IMR-90 (cell line): ENCODE measurements at places on chromosomes 16 and 17.

GRCh38 chr16:78105517-78105916 lies 6.1 kb downstream of the WWOX start:
- DNase-seq: no peak

- no peak for DNase-seq
These were observed 60.4 kb downstream of the ZFHX3 start for GRCh38 chr16:72987480-72987901.

- peak; percentile 4 for DNase-seq
These were observed 104.7 kb downstream of the MRM1 start for GRCh38 chr17:36705874-36706731.

- DNase-seq: no peak
These were observed 155.3 kb downstream of the RGS9 start for GRCh38 chr17:65292430-65292829.

GRCh38 chr16:88131256-88131655 lies 180.0 kb downstream of the BANP start:
- no peak for DNase-seq

- no peak for DNase-seq
These were observed 3.0 kb downstream of the ICAM2 start for GRCh38 chr17:64017381-64017980.

- no peak for DNase-seq
These were observed 128.2 kb downstream of the HS3ST3B1 start for GRCh38 chr17:14429084-14429483.

- no peak for DNase-seq
These were observed 1.1 kb upstream of the SLC16A5 start for GRCh38 chr17:75086496-75087181.

DNA sequence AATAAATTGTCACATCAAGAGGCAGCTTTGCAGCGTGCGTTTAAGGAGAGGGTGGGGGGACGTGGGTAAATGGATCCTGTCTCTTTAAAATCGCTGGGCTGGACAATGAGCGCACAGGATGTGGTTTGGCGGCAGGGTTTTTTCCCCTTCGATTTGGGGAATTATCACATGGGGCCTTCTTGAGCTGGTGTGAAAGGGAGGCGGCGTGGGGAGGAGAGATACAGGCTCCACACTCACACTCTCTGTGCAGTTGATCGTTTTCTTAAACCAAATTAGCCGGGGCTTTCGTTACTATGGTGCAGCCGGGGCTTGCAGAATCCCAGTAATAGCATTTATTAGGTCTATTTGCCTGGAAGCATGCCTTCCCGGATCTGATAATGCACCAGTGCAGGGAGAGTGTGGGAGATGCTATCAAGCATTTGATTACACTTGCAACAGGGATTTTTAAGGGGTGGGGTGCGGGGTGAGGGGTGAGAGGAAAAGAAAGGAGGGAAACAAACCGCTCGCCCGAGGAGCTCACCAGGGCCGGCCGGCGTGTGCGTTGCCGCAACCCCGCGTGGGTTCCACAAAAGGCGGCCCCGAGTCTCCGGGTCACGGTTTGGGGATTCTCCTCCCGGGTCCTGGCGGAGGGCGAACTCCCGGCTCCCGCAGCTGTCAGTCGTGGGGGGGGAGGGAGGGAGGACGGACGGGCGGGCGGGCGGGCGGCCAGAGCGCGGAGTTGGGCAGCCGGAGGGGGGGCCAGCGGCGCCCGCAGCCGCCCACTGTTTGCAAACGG lies 58.8 kb upstream of the GSE1 start:
- peak; percentile 80 for DNase-seq

DNA sequence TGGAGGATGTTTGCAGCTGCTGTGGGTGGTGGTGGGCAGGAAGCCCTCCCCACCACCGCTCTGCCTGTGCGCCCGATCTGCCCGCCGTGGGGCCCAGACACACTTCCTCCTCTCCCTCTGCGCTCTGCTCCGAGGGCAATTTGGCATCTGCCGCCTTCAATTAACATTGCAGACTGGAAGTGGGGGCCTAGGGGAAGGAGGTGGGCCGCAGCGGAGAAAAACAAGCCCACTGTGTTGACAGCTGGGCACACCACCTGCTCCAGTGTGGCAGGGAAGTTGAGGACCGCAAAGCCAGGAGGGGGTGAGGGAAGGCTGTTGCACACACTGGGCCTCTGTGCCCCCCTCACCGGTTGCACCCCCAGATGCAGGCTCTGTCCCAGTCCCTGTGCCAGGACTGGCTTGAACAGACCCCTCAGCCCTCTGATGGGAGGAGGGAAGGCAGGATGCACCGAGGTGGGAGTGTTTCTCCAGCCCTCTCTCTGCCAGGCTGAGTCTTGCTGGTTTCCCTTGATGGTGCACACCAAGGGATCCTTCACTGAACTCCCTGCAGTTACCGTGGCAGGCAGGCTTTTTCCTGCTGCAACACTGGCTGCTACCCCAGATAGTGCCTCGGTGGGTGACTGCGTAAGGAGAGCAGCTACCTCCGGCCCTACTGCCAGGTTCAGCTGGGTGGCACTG lies 72.8 kb upstream of the MED9 start:
- DNase-seq: no peak

DNA sequence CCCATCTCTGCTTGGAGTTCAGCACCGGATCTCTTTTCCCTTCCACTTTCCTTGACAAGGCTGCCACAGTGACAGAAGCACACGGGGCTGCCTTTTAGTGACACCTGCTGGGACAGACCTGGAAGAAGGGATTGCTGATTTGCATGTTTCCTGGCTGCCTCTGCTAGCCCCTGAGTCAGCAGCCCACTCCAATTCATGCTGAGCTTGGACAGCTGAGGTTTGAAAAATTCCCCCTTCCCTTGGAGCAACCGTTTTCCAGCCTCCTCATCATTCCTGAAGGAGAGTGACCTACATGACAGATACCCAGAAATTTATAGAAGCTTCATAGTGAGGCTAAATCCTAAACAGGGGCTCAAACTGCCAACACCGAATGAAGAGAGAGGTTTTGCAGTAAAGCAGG lies 18.8 kb upstream of the RBL2 start:
- no peak for DNase-seq

DNA sequence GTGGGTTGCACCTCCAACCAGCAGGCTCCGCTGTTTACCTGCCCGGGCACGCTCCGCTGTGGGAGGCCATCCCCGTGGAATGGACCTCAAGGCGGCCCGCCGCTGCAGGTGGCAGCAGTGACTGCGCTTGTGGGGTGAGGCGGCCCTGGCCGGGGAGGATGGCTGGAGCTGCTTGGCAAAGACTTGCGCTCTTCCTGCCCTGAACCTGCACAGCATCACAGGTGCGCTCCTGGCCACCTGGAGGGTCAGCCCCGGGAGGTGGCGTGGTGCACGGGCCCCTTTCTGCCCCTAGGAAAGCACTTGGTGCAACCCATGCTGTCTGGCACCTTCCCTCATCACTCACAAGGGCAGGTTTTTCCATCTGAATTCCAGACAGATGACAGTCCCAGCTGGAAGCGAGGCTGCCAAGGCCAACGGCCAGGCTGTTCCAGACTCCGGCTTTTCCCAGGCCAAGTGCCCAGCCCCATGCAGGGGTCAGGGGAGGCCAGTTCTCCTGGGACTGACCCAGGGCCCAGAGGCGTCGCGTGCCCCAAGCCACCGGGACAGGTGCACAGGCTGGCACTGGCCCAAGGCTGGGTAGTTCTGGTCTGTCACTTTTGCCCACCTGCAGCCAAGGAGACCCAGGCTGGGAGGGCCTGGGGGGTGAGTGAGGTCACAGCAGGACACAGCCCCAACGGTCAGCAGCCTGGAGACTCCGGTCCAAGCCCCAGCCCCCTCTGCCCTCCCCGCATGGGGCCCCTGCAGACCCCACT lies 13.3 kb downstream of the UTS2R start:
- peak; percentile 41 for DNase-seq

DNA sequence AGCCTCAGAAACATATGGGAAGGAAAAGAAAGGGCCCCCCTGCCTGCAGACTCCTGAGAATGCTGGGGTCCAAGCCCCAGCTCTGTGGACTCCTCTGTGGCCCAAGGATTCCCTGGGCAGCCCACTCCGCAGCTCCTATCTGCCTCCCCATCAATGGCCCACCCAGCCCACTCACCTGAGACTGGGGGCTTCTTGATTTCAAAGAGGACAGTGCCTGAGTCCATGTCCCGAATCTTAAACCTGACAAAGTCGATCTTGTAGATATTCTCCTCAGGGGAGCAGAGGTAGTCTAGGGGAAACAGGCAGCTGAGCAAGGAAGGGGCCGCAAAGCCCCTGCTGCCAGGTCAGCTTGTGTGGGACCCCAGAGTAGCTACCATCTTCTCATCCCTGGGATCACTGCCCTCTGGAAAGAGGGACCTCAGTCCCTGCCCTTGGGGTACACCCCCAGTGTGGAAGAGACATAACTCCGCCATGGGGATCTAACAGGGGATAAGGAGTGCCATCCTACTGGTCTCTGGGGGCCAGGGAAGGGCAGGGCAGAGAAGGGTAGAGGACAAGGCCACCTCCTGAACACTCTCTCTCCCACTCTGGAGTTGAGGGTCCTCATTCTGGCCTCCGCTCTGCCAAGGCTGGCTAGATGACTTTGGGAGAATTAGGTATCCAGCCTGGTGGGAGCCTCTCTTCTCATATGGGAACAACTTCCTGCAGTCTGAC lies 3.9 kb downstream of the UNC119 start:
- DNase-seq: no peak

DNA sequence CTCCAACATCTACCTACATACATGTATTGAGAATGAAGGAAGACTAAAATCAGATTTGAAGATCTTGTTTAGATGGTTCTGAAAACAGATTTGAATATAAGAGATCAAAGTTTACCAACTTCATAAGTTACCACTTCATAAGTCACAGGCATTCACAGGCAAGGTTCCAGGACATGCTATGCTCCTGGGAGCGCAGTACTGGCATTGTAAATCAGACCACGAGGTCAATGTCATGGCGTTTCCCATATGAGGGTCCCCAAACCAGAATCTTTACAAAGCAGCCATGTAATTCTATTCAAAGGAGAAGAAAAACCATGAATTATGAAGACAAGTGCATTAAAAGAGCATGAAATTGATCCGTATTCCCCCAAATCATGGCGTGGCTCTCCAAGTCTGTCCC lies 3.0 kb downstream of the CDH11 start:
- peak; percentile 34 for DNase-seq

- peak; percentile 92 for DNase-seq
These were observed 9.7 kb downstream of the RMI2 start for GRCh38 chr16:11354733-11355574.

GRCh38 chr17:50129728-50130558 lies at the start of gene SAMD14:
Gene SAMD14, minus strand, starts transcription at chr17:50130160. Its CDS starts 5,201 bp downstream, at chr17:50124959.
- DNase-seq: peak; percentile 57

GRCh38 chr17:29615492-29616299 lies 7.0 kb downstream of the CORO6 start:
- peak; percentile 55 for DNase-seq
